ENCODE measurements at places on chromosomes 16 and 17.

GRCh38 chr17:58174871-58175270 lies 8.1 kb downstream of the OR4D2 start:
- DNase-seq: no peak

DNA sequence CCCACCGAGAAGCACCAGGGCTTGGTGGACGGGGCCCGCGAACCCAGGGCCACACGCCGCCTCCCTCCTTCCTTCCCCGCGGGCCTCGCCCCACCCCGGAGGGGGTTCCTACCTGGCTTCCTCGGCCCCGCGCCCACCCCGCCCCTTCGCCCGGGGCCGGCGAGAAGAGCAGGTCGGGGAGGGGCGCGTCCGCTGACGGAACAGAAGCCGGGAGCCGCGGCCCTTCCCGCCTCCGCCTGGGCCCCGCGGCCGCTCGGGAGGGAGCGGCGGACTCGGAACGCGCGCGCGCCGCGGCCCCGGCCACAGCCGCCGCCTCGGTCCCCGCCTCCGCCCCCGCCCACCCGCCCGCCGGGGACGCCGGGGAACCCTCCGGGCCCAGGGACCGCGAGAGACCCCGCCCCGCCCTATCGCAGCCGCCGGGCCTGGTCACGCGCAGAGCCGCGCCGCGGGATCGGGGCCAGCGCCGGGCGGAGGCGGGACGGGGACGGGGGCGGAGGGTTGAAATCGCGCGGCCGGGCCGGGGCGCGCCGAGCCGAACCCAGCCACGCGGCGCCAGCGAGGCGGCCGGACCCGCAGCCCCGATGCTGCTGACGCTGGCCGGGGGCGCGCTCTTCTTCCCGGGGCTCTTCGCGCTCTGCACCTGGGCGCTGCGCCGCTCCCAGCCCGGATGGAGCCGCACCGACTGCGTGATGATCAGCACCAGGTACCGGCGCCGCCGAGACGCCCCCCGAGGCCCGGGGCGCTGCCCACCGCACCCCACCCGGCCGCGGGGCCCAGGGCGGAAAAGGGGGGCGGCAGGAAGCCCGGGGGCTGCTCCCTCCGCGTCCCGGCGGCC lies at the start of gene TLCD3A:
Gene TLCD3A, plus strand, starts transcription at position 530 of the 835 bp plus-strand sequence. Its CDS starts 52 bp downstream, at position 582.
- DNase-seq: peak; percentile 23

- no peak for DNase-seq
These were observed 61.7 kb downstream of the KCNJ2 start for GRCh38 chr17:70230850-70231640.

DNA sequence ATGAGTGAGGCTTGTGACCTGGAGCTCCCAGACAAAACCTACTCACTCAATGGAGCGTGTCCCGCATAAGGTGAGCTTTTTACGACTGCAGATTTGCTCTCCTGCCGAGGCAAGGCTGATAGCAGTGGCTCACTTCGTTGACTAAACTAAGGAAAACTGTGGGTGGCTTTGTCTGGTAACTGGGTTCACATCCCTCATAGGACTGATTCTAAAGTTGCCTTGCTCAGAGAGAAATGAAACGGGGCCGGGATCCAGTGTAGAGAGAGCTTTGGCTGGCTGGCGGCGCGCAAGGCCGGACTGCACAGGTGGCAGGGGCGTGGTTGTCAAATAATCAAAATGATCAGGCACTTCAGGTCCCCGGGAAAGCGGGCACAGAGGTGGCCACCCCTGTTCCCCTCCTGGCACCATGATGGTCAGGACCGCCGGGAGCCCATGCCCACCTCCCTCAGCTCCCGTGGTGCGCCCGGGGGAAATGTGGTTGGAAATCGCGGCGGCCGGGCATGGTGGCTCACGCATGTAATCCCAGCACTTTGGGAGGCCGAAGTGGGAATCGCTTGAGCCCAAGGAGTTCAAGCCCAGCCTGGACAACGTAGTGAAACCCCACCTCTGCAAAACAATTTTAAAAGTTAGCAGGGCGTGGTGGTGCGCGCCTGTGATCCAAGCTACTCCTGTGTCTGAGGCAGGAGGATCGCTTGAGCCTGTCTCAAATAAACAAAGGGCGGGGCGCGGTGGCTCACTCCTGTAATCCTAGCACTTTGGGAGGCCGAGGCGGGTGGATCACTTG lies 26.6 kb upstream of the OR1F1 start:
- DNase-seq: no peak

- DNase-seq: no peak
These were observed 13.9 kb downstream of the CNEP1R1 start for GRCh38 chr16:50038756-50039529.

GRCh38 chr16:56115817-56116576 lies 75.3 kb upstream of the GNAO1 start:
- DNase-seq: no peak

DNA sequence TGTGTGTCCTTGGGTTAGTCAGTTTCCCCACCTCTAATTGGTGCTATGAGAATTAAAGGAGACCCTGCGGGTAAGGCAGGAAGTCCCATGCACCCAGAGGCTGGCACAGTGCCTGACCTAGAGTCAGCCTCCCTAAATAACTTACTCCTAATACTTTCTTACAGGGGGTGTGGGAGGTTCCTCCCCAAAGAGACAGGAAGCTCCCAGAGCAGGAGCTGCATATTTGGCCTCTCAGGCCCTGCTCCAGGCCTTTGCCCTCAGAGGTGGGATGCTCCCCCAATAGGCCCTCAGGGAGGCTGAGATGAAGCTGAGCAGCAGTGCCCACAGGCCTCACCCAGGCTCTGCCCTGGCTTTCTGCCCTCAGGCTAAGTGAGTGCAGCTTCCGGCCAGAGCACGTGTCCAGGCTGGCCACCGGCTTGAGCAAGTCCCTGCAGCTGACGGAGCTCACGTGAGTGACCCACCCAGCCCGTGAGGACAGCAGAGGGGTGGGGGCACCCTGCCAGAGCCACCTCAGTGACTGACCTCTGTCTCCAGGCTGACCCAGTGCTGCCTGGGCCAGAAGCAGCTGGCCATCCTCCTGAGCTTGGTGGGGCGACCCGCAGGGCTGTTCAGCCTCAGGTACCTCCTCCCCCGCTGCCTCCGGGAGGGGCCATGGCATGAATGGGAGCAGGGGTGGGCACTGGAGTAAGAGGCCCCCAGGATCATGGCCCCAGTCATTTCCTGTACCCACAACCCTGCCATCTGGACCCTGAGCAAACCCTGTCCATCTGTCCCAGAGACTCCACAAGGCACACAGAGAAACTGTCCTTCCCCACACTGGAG lies 31.1 kb upstream of the CPNE2 start:
- DNase-seq: no peak

GRCh38 chr17:75084039-75084660 lies 3.6 kb upstream of the SLC16A5 start:
- no peak for DNase-seq

DNA sequence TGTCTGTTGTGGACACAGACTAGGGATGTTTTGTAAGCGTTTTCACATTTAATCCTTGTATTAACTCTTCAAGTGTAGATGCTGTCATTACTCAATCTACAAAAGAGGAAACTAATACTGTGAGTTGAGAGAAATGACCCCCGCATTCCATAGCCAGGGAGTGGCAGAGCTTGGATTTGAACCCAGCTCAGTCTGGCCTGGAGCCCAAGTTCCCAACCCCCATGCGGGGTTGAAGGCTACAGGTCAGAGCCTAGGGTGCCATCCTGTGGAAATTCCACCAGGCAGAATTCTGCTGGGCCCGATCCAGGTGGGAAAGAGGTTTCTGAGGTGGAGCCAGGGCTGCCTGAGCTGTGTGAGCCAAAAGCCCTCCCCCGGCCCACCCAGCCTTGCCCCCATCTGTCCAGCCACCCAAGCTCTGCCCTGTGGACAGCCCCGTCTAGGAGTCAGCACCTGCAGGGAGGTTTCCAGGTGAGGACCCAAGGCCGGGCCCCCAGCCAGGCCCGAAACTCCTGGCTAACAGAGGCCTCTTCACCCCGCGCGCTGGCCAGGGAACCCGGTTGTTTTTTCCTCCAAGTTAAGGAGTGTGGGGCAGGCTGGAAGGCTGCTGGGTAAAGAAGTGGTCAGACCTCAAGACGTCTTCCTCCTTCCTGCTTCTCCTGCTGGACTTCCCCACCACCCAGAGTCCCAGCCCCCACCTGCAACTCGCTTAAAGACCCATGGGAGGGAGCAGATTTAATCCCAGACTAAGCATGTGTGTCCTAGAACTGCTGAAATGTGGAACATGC lies 5.7 kb downstream of the MMP15 start:
- no peak for DNase-seq

DNA sequence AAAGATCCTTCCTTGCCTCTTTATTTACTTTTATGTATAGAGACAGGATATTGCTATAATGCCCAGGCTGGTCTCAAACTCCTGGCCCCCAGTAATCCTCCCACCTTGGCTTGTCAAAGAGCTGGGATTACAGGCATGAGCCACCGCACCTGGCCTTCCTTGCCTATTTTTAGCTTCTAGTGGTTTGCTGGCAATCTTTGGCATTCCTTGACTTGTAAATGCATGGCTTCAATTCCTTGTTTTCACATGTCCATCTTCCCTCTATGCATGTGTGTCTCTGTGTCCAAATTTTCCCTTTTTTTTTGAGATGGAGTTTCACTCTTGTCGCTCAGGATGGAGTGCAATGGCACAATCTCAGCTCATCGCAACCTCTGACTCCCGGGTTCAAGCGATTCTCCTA lies 22.5 kb downstream of the HEXIM2 start:
- DNase-seq: no peak

GRCh38 chr16:70678121-70678897 lies 7.5 kb downstream of the MTSS2 start:
- no peak for DNase-seq

DNA sequence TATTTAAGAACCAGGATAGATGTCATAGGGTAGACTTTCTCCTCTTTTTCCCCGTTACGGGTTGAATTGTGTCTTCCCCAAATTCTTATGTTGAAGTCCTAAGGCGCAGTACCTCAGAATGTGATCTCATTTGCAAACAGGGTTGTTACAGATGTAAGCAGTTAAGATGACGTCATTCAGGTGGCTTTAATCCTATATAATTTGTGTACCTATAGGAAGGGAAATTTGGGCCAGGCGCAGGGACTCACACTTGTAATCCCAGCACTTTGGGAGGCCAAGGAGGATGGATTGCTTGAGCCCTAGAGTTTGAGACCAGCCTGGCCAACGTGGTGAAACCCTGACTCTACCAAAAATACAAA lies 99.5 kb upstream of the DHX40 start:
- no peak for DNase-seq

DNA sequence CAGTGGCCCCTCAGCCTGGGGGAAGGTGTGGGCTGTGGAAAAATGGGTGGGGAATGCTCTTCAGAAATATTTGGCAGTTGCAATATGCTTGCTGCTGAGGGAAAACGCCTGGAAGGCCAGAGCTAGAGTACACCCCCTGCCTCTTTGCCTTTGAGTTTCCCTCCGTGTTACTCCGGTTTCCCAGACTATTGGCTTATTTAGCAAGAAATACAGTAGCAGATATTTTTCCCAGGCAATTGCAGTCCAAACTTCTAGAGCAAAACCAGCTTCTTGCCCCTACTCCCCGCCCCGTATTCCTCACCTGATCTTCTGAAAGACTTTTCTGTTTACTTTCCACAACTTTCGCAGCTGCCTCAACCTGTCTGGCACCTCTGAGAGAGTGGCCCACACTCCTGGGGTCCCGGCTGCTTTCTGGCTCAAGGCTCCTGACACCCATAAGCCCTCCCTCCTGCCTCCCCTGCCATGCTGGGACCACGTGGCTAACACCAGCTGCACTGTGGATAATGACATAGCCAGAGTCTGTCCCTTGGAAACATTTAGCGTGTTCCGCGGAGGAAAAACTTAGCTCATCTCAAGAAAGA lies 45.8 kb upstream of the HELZ start:
- DNase-seq: no peak

GRCh38 chr16:68778551-68779231 lies 41.6 kb downstream of the CDH1 start:
- no peak for DNase-seq

GRCh38 chr17:42554250-42555121 lies 1.8 kb downstream of the HSD17B1 start:
- DNase-seq: no peak

DNA sequence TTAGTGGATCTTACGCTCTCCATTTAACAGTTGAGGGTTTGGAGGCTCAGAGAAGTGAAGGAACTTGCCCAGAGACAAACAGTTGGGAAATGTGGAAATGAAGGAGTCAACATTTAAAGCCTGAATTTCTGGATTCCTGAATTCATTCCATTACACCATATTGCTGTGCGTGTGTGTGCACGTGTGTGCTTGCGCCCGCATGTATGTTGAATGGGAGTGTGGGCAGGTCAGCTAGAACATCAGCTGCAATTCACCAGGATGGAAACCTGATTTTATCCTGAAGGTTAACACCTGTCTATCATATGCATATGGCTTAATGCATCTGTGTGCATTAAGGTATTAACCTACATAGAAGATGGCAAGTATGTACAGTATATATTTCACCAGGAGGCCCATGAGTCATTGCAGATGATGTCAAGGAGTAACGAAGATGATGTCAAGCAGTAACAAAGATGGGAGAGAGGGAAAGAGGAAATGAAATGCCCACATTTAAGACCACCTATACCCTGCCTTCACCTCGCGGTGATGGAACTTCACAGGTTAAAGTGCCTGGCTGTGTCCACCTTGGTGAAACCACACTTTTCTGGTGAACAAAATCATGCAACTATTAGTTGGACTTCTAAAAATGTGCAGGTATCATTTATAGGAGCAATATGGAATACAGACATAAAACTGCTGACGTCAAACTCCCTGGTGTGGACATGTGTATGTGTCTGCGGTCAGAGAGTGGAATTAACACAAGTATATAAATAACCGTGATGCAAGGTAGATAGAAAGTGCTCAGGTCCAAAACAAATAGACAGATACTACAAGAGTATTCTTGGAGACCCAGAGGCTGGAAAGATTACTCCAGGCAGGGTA lies 832 bp upstream of the ADAP2 start:
- DNase-seq: no peak

- no peak for DNase-seq
These were observed 18.2 kb upstream of the RASL10B start for GRCh38 chr17:35713069-35713728.
